ENCODE measurements at places on chromosomes 6 and 20. TPM values are rescaled to one million over a fixed set of nuclear protein-coding genes. Genes with fewer than 3 reads are reported as not detected.

The ADIG gene
- not detected for total RNA-seq

The MOXD1 gene
- total RNA-seq = 1.9 TPM

The ULBP2 gene
- 7.4 TPM for total RNA-seq

The C20orf141 gene
- total RNA-seq = not detected

The DEFB132 gene
- total RNA-seq = not detected

The SLC22A7 gene
- not detected for total RNA-seq

The GRM1 gene
- 0.05 TPM for total RNA-seq
